Skeletal muscle cell (primary cell): ENCODE measurements at places on chromosomes 6 and 20.

DNA sequence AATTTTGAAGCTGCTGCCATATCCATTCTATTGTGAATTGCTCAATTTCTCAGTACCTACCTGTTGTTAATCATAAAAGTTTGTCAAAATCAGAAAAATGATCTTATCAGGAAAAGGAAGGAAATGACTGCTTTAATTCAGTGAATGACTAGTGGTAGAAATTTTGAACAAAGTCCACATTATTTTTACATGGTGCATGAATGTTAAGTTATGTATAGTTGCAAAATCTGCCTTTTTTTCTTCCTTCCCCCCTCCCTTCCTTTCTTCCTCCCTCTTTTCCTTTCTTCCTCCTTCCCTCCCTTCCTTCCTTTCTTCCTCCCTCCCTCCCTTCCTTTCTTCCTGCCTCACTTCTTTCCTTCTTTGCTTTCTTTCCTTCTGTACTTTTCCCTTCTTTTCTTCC, 127.1 kb upstream of the TSHZ2 start:
- DNase-seq = no peak

DNA sequence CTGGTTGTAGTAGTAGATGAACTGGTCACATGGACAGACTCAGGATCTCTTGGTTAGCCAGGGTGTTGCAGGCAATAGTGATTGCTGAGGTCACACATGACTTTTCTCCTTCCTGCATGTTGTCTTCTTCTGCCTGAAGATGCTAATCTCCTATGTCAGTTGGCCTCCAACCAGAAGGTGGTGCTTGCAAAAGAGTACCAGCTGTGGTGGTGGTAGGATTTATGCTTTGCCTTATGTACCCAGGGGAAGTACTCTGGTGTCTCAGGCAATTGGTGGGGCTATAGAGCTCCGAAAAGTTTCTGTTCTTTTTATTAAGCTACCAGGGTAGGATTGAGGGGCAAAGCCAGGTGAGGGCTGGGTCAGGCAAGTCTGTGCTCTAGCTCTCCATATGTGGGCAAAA, 98.5 kb downstream of the CARMIL1 start:
- no peak for DNase-seq

DNA sequence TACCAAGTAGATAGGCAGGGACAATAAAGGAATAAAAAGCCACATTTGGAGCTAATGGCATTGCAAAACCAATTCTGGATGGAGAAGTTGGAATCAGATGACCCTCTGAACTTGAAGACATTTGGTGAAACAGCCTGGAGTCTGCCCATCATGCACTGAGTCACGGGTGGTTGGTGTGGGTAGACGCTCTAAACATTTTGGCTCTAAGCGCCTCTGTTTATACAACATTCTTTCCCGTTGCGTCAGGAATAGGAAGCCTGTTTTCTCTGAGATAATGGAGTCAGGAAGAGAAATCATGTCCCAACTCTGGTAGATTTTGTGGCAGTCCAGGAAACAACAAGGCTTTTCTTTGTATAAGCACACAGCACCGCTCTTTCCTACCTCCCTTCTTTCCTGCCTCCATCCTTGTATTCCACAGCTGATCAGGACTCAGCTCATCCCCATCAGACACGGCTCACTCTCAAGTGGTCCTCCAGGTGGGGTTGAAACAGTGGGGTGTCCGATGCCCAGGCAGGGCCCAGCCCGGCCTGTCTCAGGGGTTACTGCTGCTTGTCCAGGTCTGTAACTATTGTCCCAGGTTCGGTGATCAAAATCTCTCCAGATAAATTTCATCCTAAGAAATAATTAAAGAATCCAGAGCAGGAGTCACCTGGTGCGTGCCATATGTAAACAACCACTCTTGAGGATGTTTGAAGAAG, 12.1 kb upstream of the RAMACL start:
- DNase-seq = peak; percentile 85

DNA sequence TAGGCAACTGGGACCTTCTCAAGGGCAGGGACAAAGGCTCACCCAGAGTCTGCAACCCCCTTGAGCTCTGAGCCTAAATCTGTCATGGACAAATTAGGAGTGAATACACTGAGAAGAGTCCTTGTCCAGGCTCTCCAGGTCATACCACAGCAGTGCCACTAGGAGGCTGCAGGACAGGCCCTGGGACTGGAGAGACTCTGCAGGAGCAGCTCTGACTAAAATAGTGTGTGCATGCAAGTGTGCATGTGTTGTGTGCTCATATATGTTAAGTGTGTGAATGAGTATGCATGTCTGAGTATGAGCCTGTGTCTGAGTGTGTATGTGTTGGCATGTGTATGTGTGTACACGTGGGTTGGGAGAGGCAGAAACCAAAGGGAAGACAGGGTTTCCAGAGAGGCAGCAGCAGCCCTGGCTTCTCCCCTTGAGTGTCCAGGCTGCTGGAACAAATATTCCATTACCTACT, 27.1 kb downstream of the MRPL14 start:
- no peak for DNase-seq

GRCh38 chr6:163415620-163416556, 1.4 kb downstream of the QKI start:
- DNase-seq = no peak
